ENCODE measurements at places on chromosomes 11 and 22.

DNA sequence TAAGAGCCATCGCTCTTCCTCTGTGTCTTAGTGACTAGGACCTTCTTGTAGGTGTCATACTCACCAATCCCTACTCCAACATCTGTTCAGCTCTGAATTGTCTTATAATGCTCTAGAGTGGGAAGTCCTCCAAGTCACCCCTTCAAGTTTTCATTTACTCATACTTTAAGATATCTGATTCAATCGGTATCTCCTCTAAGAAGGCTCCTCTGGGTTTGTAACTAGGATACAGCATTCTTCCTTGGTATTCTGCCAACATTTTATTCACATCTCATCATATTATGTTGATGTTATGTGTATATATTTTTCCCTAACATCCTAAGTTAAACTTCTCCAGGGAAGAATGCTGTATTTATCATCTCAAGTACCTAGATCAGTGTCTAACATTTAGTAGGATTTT lies 662.1 kb downstream of the NTM start:
- DNase-seq = no peak

DNA sequence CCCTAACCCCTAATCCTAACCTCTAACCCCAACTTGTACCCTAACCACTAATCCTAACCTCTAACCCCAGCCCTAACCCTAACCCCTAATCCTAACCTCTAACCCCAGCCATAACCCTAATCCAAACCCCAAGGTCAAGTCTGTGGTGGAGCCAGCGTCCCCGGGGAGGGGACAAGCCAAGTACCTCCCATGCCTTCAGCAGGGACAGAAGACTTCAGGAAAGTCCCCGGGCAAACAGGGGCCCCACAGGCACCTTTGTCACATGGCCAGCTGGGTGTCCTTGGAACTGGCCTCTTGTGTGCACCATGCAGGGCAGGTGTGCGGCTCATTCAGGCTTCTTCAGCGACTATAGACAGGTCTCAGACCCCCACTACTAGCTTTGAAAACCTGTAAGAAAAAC lies 555.8 kb downstream of the BRD1 start:
- DNase-seq = no peak

GRCh38 chr11:117696540-117696939 lies 100.5 kb downstream of the DSCAML1 start:
- no peak for DNase-seq

DNA sequence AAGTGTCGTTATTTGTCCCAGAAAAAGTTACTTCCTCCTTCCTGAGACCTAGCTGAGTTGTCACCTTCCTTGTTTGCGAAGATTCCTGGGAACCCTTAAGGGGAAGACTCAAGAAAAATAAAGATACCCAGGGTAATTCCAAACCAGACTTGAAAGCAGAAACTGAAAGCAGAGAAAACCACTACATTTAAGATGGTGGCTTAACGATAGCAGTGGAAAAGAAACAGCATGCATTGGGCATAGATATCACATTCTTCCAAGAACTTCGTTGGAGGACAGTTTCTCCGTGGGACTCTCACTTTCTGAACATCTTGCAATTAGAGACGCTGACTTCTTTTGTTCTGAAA lies 89.1 kb downstream of the FAM76B start:
- DNase-seq = no peak

GRCh38 chr22:43267332-43267980 lies 75.7 kb downstream of the SCUBE1 start:
- DNase-seq = no peak

DNA sequence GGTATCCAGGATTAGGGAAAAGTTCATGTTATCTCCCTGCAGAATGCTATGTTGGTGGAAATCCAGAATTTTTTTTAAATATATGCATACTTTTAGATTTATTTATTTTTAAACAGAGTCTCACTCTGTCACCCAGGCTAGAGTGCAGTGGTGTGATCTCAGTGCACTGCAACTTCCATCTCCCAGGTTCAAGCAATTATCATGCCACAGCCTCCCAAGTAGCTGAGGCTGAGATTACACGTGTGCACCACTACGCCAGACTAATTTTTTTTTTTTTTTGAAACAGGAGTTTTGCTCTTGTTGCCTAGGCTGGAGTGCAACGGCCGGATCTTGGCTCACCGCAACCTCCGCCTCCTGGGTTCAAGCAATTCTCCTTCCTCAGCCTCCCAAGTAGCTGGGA lies 2.6 kb downstream of the PACSIN2 start:
- DNase-seq = no peak

GRCh38 chr11:46490666-46491065 lies 99.1 kb upstream of the CHRM4 start:
- DNase-seq = no peak

- peak; percentile 82 for DNase-seq
These were observed 8.2 kb downstream of the ARHGEF12 start for GRCh38 chr11:120344302-120345004.

DNA sequence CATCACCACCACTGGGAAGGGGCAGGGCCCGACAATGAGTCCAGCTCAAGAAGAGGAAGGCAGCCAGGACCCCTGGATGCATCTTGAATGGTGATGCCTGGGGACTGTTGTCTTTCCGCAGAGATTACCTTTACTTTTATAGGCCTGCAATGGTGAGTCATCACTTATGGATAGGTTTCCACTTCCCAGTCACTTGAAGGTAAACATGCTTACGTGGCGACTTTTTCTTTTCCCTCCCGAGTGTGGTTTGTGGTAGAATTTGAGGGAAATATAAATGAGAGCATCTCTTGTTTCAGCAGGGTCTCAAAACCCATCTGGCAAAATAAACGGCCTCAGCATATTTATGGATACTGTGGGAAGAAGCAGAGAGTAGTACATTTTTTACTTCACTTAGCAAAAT lies at the start of gene MMP13:
Gene MMP13, minus strand, starts transcription at position 109 of the 400 bp plus-strand sequence. Its CDS starts 27 bp downstream, at position 82.
- DNase-seq = no peak

- no peak for DNase-seq
These were observed 358.9 kb downstream of the CADM1 start for GRCh38 chr11:115145324-115145723.

DNA sequence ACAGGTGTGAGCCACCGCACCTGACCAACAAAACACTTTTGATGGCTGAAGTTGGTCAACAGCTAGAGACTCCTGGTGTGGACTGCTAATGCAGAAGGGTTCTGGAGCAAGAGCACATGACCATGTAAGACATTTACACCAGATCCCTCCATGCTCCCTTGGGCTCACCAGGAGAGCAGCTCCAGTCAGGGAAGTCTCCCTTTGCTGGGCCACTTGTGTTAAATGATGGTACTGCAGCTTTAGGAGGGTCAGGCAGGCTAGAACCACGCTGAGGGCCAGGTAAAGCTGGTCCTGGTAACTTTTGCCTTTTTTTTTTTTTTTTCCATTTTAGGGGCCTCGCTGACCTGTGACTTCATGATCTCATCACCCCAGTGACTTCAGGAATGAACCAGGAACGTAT lies 146.4 kb downstream of the FBXO7 start:
- DNase-seq = no peak

- no peak for DNase-seq
These were observed 9.5 kb downstream of the SDF2L1 start for GRCh38 chr22:21651521-21652009.

- DNase-seq = no peak
These were observed 3.4 kb upstream of the MUC5B start for GRCh38 chr11:1219446-1219833.

GRCh38 chr11:104705490-104706190 lies 192.6 kb downstream of the CASP12 start:
- peak; percentile 97 for DNase-seq

DNA sequence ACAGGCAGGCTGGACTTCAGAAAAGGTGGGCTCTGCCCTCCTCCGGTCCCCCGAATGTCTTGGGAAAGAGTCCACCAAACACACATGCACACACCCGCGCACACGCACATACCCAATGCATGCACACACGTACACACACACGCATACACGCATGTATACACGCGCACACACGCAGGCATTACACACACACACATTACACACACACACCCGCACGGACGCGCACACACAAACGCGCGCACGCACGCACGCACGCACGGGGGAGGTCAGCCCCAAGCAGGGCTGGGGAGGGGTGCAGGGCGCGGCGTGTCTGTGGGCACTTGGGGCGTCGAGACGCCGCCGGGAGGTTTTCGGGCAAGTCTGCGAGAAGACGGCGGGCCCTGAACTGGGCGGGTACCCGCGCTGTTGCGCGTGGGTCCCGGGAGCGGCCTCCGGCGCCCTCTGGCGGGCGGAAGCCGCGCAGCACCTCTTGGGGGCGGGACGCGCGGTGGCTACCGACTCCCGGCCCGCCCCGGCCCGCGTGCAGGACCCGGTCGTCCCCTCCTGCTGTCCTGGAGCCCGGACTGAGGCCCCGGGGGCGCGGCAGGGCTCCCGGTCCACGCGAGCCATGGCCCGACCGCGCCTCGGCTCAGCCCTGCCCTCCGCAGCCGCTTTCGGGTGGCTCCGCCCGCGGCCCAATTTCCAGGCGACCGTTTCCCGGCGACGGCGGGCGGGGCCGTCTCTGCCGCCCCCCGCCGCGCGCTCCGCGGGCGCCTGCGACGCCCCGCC lies 3.6 kb downstream of the SEPTIN5 start:
- peak; percentile 54 for DNase-seq

Data from Kasumi-1 (cell line).